Keratinocyte (primary cell): ENCODE measurements at places on chromosomes 7 and 10. TPM values are rescaled to one million over a fixed set of nuclear protein-coding genes. Genes with fewer than 3 reads are reported as not detected.

The TET1 gene
- 0.03 to 0.09 TPM (median 0.08 TPM) in 3 replicates for polyA plus RNA-seq

- no peak for DNase-seq
Observed at GRCh38 chr7:92020636-92021035, 80.0 kb downstream of the AKAP9 start.

The CUTC gene
- polyA plus RNA-seq, result 16.7 to 29.5 TPM (median 24.3 TPM) in 3 replicates

GRCh38 chr10:96918214-96919002, 86.3 kb downstream of the LCOR start:
- no peak for DNase-seq

GRCh38 chr10:127148066-127148932, 48.1 kb downstream of the INSYN2A start:
- peak; percentile 45 for DNase-seq

The VAX1 gene
- polyA plus RNA-seq, result 0.03 to 0.04 TPM in 2 of 3 replicates, not detected in the other

GRCh38 chr7:51613911-51614357, 297.3 kb upstream of the COBL start:
- DNase-seq, result no peak

The C7orf33 gene
- not detected in 3 replicates for polyA plus RNA-seq

The MINDY4 gene
- polyA plus RNA-seq, result 1.5 to 1.8 TPM (median 1.7 TPM) in 3 replicates

The TRPV5 gene
- polyA plus RNA-seq, result not detected in 3 replicates

- DNase-seq, result no peak
Observed at GRCh38 chr10:120802935-120803334, 48.2 kb upstream of the WDR11 start.

DNA sequence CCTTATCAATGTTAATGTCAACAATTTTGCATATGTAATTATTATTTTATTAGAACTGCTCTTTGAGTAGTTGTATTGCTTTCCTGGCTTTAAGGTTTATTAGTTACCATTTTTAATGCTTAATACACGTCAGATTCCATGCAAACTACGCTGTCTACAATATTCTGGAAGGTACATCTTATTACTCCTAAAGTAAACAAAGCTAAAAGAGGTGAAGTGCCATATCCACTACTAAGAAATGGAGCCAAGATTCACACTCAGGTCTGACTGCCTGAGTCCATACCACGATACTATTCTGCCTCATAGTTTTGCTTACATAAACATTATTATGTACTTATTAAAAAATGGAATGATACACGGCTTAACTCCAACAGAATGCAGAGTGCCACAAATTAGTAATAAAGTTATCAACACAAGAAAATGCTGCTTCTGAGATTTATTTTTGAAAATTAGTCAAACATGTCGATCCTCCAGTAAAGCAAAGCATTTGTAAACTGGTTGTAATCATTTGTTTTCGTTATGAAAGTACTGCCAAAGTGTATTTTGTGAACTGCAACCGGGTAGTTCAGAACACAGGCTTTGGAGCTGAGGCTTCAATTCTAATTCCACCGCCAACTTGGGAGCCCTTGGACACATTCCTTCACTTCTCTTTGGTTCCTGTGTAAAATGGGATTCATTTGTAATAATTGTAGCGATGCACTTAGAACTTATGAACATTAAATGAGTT, 1.1 kb upstream of the DMTF1 start:
- DNase-seq, result no peak

- DNase-seq, result no peak
Observed at GRCh38 chr10:122113945-122114747, 125.2 kb downstream of the TACC2 start.

- DNase-seq, result no peak
Observed at GRCh38 chr10:113091920-113092319, 141.9 kb downstream of the TCF7L2 start.

DNA sequence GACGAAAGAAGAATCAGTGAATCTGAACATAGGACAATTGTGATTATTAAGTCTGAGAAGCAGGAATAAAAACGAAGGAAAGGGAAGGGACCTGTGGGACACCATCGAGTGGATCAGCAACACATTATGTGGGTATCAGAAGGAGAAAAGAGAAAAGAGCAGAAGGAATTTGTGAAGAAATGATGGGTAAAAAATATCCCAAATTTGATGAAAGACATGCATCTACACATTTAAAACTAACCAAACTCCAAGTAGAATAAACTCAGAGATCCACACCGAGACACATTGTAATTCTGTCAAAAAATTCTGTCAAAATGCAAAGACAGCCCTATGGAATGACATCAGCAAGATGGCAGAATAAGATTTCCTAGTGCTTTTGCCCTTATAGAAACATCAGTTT, 171.1 kb downstream of the ITGB1 start:
- no peak for DNase-seq

DNA sequence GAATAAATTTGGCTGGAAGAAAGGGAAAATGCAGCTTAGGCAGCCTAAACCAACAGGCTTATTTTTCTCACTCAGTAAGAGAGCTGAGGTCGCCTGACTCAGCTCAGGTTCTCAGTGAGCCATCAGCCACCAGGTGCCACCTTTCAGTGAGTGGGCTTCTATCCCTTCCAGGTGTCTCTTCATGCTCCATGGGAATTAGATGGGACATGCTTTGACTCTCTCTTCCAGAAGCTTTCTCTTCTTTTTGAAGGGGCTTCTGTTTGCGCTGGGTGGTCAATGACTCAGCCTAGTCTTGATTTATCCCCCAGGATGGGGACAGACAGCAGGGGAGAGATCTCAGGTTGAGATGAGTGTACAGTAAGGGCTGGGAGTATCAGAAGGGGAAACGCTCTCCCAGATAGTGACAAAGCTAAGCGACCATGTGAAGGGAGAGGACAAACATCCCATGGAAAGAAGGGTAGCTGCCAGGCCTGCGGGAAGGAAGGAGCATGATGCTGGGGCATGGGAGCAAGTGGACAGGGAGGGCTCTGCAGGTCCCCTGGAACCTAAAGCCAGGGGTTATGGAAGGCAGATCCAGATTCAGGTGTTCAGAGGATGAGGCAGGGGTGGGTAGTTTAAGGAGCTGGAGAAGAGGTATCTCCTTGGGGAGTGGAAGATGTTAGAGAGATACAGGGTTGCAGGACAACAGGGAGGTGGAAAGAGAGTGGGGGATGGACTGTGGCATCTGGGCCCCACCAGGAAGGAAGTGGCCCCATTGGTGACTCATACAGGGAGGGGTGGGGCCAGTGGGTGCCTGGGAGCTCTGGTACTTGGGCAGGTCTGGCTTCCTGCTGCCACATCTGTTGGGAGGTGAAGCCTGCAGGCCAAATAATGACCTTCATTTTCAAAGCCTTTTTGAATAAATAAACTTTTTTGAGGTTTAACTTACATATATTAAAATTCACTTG, 32.5 kb downstream of the OGDH start:
- DNase-seq, result no peak

DNA sequence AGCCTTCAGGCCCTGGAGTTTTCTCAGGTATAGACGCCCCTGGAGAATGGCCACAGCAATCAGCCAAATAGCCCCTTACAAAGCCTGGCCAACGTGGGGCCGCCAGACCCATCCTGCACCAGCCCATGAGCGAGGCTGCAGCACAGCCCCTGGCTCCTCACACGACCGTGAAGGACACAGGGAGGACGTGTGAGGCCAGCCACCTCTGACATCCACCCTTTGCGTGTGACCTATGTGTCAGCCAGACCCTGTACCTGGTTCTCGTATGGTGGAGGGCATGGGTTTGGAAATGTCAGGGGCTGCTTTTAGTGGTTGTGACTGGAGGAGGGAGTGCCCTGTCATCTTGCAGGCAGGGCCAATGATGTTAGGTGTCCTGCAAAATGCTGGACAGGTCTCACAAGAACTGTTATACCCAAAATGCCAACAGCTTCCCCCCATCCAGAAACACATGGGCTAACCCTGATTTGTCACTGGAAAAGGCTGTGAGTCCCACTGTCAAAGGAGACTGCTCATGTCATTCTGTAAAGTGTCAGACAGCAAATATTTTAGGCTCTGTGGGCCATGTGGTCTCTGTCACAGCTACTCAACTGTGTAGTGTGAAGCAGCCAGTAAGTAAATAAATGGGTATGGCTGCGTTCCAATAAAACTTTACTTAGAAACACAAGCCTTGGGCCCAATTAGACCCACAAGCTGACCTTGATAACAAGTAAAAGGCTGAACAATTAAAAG, 30.0 kb downstream of the NOD1 start:
- no peak for DNase-seq

- no peak for DNase-seq
Observed at GRCh38 chr10:62708569-62708968, 96.0 kb upstream of the ADO start.

DNA sequence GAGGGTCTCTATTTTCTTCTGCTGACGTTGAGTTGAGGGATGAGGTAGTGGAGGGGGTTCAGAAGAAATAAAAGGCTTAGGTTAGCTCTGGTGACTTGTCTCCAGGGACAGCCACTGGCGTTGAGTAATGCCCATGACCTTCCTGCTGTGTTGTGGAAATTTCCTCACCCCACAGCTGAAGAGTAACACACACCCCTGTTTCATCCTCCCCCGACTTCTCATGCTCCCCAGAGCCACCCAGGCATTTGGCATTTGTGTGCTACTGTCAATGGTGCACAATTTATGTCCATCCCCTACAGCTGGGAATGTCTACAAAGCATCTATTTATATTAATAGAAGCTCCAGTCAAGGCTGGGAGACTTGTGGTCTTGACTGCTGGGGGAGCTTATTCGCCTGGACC, 4.7 kb upstream of the TMEM72 start:
- DNase-seq, result no peak

DNA sequence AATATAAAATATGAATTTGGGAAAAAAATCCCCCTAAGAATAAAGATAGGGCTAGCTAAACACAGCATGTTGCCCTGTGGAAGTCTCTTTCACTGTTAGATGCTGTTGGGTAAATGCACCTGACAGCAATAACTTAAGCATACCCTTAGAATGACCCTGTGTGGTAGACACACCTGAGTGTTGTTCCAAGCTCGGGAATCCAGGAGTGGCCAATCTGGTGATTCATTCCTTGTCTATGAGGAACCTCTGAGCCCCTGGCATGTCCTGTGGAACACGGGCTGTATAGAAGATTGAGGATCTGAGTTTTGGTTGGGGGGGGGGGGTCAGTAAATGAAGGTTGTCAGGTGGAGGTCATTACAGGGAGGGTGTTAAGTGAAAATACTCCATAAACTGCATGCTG, 730.0 kb upstream of the IGFBP3 start:
- DNase-seq, result peak; percentile 92

DNA sequence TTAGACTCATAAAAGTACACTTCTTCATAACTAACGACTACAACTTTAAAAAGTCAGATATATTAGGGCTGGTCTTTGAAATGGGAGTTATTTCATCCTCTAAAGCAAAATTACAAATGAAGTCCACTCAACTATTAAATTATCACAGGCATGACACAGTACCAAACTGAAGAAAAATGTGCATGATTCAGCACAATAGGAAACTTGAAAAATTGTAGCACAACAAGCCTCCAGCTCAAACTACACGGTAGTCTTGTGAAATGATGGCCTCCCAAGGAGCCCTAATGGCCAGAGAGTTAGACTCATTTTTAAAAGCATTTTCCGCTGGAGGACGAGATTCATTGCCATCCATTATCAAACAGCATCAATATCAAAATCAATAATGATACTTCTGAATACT, 76.4 kb downstream of the MAGI2 start:
- no peak for DNase-seq

The FXYD4 gene
- polyA plus RNA-seq, result not detected in 3 replicates

The CPED1 gene
- polyA plus RNA-seq, result 0.62 to 1.1 TPM (median 0.72 TPM) in 3 replicates

The CNNM1 gene
- polyA plus RNA-seq, result 0.62 to 1.3 TPM (median 0.83 TPM) in 3 replicates

- DNase-seq, result no peak
Observed at GRCh38 chr10:131089861-131090260, 221.7 kb downstream of the TCERG1L start.

DNA sequence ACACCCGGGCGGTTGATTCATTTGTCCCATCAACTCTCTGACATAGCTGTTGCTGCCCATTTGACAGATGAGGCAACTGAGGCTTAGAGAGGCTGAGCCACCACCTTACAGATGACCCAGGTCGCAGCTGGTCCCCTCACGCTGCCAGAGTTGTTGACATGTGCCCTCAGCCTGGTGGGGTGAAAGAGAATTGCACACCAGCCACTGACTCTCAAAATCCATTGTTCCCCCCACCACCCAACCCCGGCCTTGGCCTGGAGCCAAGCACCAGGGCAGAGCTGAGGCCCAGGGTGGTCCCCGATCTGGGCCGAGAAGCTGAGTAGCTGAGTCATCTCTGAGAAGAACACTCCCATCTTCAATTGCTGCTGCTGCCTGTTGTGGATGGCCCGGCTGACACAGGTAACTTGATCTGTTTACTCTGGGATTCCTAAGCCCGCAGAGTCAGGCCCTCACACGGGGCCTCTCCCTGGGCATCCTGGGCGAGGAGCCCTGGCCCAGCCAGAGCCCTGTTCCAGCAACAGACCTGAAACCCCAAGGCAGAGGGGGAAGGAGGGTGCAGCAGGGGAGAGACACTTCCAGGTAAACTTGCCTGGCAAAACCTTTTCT, 27.5 kb downstream of the PVRIG start:
- DNase-seq, result no peak
